ENCODE measurements at places on chromosomes 1 and 21.

DNA sequence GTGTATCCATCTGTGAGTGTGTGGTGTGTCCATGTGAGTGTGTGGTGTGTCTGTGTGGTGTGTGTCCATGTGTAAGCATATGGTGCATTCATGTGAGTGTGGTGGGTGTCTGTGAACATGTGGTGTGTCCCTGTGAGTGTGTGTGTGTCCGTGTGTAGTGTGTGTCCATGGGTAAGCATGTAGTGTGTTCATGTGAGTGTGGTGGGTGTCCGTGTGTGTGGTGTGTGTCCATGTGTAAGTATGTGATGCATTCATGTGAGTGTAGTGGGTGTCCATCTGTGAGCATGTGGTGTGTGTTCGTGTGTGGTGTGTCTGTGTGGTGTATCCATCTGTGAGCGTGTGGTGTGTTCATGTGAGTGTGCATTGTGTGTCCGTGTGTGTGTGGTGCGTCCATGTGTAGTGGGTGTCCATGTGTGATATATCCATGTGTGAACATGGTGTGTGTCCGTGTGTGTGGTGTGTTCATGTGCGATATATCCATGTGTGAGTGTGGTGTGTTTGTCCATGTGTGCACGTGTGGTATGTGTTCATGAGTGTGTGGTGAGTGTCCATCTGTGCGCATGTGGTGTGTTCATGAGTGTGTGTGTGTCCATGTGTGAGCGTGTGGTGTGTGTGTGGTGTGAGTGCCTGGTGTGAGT, 12.3 kb downstream of the SLC19A1 start:
- no peak for DNase-seq

GRCh38 chr1:154861607-154862094, 8.4 kb downstream of the KCNN3 start:
- DNase-seq: peak; percentile 31

DNA sequence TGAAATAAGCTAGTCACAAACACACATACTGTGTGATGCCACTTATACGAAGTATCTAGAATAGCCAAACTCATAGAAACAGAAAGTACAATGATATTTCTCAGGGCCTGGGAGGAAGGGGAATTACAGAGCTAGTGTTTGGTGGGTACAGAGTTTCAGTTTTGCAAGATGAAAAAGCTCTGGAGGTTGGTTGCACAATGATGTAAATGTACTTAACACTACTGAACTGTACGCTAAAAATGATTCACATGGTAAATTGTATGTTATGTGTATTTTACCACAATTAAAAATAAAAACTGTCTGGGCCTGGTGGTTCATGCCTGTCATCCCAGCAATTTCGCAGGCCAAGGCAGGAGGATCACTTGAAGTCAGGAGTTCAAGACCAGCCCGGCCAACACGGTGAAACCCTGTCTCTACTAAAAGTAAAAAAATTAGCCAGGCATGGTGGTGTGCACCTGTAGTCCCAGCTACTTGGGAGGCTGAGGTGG, 15.3 kb upstream of the FHAD1 start:
- DNase-seq: no peak

DNA sequence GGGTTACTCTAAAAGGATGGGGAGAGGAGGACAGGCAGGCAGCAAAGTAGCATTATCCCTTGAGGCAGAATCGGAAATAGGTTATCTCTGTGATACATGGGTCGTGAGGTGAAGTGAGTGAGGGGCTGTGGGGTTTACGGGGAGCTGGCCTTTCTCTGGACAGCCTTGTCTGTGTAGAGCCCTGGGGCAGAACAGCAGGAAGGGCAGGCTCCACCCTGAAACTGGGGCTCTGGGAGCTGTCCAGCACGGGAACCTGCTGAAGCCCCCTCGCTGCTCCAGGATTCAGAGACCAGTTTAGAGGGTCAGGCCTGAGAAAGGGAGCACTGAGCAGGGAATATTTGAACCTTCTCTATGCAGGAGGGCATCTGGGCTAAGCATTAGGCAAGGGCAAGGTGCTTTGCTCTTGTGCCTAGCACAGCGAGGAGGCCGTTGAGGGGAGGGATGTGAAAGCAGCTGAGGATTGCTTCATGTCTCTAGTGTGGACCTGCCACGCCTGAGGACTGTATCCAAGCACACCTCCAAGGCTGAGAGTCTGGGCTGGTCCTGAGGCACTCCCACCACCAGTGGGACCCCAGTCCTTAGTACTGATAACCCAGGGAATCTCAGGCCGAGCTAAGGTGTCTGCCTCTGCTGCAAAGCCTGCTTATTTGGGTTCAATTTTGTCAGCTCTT, 55.8 kb downstream of the NAV1 start:
- no peak for DNase-seq

GRCh38 chr1:42983253-42983652, 24.6 kb upstream of the SLC2A1 start:
- DNase-seq: no peak

- no peak for DNase-seq
Observed at GRCh38 chr1:183131166-183131565, 54.9 kb upstream of the LAMC2 start.

GRCh38 chr1:90434460-90434859, 282.6 kb downstream of the BARHL2 start:
- no peak for DNase-seq

DNA sequence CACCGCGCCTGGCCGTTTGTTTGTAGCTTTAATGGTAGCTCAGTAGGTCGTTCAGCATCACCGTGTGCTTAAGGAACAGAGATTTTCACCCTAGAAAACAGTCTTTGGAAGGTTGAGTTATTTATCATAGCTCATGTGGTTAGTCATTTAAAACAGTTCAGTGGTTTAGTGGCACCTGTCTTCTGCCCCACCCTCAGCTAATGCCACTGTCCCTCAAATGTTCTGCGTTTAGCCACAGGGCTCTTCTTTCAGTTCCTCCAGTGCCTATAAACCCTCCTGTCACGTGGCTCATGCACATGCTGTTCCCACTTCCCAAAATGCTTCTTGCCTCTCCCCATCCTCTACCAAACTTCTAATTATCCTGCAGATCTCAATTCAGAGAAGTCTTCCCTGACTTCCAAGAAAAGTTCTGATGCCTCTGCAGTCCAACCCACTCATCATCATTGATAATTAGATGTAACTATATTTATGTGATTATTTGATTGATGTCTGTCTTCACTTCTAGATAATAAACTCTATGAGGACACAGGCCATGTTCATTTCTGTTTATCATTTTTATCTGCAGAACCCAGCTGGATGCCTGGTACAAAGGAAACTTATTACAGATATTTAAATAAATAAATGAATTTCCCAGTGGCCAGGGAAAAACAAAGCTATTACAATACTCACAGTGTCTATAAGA, 14.4 kb upstream of the DIPK1A start:
- no peak for DNase-seq

DNA sequence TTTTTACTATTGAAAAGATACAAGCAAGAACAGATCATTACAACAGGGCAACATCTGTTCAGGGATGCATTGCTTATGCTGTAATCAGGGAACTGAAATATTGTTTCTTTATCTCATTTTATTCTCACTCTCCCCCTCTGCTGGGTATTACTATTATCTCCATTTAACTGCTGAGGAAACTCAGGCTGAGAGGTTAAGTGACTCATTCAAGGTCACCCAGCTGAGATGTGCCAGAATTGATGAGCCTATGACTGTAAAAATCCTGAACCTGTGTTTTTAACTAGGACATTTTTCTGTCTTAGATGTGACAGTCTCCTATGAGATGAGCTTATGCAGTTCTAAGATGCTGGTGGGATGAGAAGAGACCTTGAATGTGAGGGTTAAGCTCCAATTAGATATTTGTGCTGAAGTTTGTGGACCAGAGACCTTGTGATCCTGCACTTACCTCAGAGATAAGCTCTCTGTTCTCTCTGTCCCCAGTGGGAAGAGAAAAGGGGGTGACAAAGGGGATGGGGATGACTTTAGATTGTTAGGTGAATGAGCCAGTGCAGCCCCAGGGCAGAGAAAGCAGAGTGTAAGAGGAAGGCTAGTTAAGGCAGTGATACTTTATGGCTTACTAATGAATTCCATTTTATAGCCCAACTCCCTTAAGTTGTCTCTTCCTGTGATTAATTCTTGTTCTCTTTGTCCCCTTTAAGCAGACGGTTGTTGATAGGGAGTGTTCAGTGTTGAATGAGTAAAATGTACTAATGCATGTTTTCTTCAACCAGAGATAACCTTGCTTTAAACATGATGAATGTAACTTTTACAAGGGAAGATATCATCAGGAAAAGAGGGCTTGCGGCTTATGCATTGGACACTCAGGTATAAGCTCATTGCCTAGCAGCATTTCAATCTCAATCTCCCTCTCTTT, 111.4 kb downstream of the HLX start:
- DNase-seq: peak; percentile 93

DNA sequence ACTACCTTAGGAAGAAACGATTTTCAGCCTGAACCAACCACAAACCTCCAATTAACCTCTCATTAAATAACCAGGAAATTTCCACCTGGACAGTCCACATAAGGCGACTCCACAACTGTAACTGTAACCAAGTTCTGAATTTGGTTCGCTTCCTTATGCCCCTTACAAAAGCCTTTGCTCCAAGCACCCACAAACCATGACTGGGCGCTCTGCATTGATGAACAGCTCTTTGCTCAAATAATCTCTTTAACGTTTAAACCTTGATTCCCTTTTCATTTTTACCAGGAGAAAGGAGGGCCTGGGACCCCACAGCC, 38.2 kb upstream of the ZNF124 start:
- peak; percentile 4 for DNase-seq

- DNase-seq: peak; percentile 79
Observed at GRCh38 chr1:119010201-119010600, 22.1 kb upstream of the TBX15 start.

DNA sequence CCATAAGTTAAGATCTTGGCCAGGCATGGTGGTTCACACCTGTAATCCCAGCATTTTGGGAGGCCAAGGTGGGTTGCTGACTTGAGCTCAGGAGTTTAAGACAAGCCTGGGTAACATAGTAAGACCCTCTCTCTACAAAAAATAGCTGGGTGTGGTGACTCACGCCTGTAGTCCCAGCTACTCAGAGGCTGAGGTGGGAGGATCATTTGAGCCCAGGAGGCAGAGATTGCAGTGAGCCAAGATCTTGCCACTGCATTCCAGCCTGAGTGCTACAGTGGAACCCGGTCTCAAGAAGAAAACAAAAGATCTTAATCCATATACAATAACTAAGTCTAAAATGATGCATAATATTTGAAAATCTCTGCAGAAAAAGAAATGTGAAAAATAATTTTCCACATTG, 165.5 kb upstream of the NR5A2 start:
- no peak for DNase-seq

- no peak for DNase-seq
Observed at GRCh38 chr1:43572538-43572937, 41.9 kb downstream of the PTPRF start.

GRCh38 chr1:147757015-147757990, 3.1 kb downstream of the GJA5 start:
- DNase-seq: no peak

- no peak for DNase-seq
Observed at GRCh38 chr21:18759267-18759666, 355.7 kb upstream of the TMPRSS15 start.

GRCh38 chr1:42432714-42433113, 23.1 kb downstream of the ZMYND12 start:
- DNase-seq: no peak

- DNase-seq: no peak
Observed at GRCh38 chr1:23817633-23818032, 7.6 kb downstream of the HMGCL start.

DNA sequence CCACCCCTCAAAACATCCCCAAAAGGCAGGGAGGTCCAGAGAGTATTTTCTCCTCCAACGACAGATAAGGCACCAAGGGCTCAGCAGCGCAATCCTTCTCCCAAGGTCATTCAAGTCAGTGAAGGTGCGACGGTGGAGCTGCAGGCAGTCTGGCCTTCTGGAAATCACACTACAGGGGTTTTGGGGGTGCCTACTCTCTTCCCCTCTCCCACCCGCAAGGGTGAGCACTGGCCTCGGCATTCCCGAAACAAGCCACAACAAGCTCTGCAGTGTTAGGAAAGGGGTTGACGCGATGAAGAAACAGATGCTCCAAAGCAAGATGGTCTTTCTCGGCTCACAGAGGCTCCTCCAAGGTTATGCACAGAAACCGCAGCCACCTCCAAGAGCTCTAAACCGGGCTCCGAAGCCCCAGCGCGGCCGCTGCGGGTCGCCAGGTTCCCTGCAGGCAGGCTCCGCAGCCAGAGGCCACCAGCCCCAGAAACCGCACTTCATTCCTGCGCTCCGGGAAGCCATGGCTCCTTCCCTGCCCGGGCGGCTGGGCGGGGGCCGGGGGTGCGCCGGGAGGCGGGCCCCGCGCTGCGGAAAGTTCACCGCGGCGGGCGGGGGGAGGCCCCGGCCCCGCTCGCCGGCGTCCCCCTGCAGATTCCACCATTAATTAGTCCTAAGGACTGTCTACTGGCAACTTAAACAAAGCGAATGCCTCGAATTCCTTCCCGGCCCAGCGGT, 1.1 kb downstream of the LUZP1 start:
- peak; percentile 44 for DNase-seq

DNA sequence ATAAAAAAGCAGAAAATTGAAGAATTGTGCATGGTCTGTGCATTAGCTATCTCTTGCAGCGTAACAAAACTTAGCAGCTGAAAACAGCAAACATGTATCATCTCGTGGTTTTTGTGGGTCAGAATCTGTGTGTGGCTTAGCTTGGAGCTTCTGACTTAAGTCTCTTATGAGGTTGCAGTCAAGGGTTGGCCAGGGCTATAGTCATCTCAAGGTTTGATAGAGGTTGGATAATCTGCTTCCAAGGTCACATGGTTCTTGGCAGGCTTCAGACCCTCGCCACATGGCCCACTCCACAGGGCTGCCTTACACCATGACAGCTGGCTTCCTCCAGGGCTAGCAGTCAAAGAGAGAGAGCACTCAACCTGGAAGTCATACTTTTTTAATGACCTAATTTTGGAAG, 35.9 kb downstream of the CNST start:
- peak; percentile 64 for DNase-seq

GRCh38 chr1:24373044-24373443, 40.5 kb downstream of the STPG1 start:
- DNase-seq: no peak

- no peak for DNase-seq
Observed at GRCh38 chr1:215819114-215819513, 252.0 kb downstream of the KCTD3 start.

DNA sequence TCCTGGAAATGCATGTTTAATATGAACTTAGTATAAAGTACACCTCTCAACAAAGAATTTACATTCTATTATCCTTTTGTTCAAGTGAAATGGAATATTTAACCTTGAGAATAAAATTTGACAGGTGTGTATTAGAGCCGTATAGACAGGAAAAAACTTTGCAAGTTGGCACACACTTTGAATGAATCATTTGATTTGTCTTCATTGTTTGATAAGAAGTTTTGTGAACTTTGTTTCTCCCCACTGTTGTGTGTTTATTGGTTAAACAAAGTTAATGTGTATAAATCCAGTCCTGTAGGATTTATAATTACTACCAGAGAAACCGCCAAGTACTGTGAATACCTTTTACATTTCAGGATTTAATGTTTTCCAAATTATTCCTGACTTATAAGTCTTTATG, 2.0 kb downstream of the SYDE2 start:
- DNase-seq: no peak

DNA sequence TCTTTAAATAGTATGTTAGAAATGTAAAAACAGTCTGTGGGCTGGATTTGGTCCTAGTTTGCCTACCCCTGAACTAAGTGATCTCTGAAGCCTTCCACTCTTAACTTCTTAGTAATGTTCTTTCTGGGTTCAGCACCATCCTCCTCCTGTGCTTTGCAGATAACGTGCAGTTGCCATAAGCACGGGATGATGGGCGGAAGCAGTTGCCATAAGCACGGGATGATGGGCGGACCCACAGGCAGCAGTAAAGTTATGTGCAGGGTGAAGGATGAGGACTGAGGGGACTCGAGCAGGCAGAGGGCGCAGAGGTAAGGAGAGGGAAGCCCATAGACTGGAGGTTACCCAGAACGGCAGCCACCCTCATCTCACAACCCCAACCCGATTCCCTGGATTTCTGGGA, 25.6 kb downstream of the GPA33 start:
- DNase-seq: no peak
